ENCODE measurements at places on chromosomes 7 and 10.

DNA sequence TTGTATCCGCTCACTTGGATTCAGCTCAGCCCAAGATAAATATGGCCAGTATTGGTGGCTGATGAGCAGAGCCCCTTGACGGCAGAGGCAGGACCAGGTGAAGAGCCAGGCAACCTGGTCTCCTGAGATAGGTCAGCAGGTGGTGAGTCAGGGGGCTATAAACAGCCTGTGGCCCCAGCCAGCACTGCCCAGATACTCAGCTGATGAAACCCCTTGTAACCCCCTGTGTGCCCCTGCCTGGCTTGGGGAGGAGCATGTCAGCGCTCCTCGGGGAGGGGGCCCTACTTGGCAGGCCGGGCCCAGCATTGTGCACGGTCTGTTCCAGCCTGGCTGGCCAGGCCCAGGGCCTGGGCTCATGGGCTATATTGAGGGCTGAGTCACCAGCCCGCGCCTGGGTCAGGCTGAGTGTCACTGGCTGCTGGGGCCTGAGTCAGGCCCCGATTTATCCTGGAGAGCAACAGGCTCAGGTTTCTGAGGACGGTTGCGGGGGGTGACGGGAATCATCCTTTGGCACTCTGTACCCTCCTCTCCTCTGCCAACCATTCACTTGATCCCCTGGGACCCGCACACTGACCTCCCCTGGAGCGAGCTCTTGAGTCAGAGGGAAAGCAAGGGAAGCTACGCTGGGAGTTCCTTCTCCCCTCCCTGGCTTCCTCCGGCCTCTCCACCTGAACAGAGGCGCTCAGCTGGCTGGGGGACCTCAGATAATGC, 2.8 kb upstream of the FLNC start:
- no peak for DNase-seq

DNA sequence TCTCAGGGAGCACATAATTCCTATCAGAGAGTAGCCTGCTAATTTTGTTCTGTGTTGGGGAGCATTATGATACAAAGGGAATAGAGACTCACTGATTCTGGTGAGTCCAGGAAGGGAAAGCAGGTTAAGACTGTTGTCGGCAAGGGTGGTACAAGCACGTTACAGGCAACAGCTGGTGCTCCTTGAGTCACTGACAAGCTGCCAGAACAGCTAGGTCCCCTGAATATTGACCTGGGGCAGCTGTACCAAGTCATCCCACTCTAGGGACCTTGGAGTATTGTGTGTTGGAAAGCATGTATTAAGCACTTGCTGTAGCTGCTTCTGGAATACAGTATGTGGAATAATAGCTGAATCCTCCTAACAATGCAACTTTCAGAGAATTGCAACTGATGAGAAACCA, 37.0 kb upstream of the GLCCI1 start:
- DNase-seq: no peak

- DNase-seq: no peak
These were observed 160.2 kb downstream of the BICC1 start for GRCh38 chr10:58672845-58673244.

DNA sequence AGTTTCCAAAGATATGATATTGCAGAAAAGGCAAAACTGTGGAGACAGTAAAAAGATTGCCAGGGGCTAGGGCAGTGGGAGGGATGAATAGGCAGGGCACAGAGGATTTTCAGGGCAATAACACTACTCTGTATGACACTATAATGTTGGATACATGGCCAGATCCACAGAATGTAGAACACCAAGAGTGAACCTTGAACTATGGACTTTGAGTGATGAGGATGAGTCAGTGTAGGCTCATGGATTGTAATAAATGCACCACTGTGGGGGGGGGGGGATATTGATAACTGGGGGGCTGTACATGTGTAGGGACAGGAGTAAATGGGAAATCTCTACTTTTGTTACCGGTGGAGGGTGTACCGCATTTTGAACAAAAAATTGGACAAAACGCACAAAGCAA, 77.4 kb downstream of the ALOX5 start:
- no peak for DNase-seq

- DNase-seq: no peak
These were observed 1065.8 kb upstream of the C7orf33 start for GRCh38 chr7:147524726-147525250.

GRCh38 chr10:77973276-77973675, 46.7 kb upstream of the DLG5 start:
- no peak for DNase-seq

- no peak for DNase-seq
These were observed 880.2 kb upstream of the AUTS2 start for GRCh38 chr7:68718097-68718551.

DNA sequence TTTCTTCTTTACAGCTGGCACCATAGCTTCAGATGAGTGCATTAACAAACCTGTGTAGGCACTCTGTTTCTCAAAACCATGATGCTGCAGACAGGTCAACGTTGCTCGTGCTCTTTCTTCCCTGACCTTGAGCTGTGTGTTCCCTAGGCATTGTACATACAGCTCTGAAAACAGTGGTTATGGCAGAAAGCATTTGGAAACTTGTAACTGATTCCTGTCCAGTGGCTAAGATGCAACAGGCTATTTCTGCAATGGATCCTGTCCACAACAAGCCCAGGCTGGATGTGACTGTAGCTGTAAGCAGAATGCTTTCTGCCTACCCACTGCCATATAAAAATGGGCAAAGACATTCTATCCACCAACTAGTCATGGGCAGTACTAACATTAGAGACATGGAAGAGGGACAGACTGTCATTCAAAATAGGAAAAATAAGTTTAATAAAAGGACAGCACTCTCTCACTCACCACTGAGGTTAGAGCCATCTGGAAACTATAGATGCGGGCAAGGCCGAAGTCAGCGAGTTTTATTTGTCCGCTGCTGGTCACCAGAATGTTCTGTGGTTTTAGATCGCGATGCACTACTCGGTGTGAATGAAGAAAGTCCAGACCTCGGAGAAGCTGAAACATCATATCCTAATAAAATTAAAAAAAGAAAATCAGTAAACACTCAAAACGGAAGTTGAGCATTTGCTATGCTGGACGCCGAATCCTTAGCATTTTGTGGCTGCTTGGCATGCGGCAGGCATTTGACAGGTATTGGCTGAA, 111.0 kb downstream of the CDK6 start:
- DNase-seq: no peak

DNA sequence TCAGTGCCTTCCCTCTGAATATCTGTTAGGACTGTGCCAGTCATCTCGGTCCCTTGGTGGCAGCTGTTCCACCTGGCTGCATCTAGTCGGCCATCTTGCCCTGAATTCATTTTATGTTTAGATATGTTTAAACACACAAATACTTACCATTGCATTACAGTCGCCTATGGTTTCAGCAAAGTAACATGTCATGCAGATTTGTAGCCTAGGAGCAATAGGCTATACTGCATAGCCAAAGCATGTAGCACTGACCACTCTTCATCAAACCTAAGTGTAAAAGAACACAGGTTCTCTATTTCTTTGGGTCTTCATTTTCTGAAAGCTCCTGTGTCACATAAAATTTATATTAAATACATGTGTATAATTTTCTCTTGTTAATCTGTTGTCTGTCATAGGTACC, 118.9 kb upstream of the THSD7A start:
- no peak for DNase-seq

GRCh38 chr7:98174334-98175259, 36.6 kb upstream of the BHLHA15 start:
- no peak for DNase-seq

- DNase-seq: no peak
These were observed 150.4 kb upstream of the PRPS1L1 start for GRCh38 chr7:18177815-18178660.

DNA sequence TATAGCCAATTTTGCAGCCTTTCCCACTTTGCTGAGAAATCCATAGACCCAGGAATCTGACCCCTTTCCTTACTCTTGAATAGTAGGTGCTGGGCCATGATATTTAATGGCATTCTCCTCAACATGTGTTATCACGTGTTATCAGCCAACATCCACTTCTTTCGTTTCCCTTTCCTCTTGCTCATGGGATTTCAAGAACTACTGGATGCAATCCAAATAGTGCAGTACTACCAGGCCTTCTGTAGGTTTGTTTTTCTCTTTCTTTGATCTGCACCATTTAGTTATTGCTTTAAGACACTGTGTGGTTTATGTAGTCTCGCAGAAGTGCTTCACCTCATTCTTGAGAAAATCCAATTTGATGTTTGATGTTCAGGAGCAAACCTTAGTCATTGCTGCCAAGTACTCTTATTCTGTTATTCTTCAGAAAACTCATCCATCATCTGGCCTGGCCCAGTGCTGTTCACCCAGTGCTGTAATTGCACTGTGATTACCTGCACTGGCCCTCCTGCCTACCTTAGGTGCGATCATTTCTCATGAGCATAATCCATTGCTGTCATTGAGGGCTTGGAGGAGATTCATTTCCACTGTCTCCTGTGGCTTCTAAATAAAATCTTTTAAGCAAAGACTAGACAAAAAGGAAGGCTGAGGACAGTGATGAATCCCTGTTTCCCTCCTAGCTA, 315.3 kb downstream of the BMPER start:
- DNase-seq: no peak

GRCh38 chr10:43708262-43708661, 59.6 kb upstream of the ZNF32 start:
- no peak for DNase-seq

DNA sequence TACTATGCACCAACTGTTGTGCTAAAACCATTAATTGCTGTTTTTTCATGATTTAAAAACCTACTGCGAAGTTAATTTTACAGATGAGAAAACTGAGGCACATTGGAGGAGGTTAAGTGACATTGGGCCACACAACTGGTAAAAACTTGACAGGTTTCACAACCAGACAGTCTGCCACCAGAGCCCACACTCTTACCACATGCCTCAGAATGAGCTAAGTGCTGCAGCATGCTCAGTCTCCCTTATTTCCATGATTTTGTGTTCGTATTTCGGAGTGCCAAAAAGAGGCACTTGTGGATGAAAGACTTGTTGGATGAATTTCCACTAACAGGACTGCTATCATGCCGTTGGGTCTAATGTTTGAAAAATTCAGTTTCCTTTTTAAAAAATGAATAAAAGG, 77.4 kb downstream of the PCLO start:
- no peak for DNase-seq

- no peak for DNase-seq
These were observed 4.5 kb downstream of the HNRNPA2B1 start for GRCh38 chr7:26195867-26196657.

DNA sequence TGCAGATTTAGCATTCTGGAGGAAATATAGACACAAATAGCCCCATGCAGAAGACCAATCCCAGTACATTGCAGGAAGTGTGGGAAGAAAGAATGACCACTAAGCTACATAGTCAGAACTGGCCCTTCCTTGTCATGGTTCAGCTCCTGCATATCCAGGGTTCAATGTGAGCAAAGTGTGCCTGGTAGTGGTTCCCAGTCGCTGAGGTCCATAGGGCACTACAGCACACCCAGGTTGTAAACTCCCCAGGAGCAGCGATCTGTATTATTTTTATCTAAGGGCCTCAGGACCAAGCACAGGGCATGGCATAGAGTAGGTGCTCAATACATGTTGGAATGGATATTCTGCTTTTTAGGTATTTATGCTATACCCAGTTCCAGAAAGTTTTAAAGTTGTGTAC, 114.4 kb downstream of the RTKN2 start:
- DNase-seq: no peak

DNA sequence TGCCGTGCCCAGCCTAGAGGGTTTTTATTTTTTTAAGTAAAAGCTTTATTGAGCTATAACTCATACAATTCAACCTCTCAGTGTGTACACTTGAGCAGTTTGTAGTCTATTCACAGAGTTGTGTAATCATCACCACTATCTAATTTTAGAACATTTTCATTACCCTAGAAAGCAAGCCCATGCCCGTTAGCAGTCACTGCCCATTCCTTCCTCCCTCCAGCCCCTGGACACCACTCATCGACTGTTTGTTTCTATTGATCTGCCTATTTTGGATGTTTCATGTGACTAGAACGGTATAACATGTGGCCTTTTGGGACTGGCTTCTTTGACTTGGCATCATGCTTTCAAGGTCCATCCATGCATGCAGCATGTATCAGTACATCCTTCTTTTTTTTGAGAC, 25.7 kb upstream of the SEC61A2 start:
- no peak for DNase-seq

- no peak for DNase-seq
These were observed 35.5 kb upstream of the C1GALT1 start for GRCh38 chr7:7146837-7147236.

DNA sequence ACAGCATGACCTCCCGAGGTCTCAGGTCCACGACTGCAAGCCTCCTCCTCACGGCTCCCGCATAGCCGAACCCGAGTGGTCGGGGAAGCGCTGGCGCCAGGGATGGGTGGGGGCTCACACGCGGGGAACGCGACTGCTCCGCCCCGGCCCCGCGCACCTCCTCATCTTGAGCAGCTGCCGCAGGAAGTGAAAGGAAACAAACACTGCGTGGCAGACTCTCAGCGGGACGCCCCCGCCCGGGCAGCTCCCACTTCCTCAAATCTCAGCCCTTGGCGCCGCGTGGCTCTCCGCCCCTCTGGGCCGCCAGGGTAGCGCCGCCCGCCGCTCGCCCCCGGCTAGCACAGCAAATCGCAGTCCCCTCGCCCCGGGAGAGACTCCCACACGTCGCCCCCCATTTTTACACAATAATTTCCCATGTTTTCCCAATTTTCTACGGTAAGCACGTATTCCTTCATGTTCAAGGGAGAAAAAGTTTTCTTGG, at the start of gene TMEM243:
Gene TMEM243 (minus strand): TSS at position 188 of the 481 bp plus-strand sequence. CDS start 229 bp downstream, outside the sequence.
- DNase-seq: peak; percentile 85

- no peak for DNase-seq
These were observed 78.0 kb downstream of the AUTS2 start for GRCh38 chr7:69676247-69676646.

GRCh38 chr7:152931633-152932032, 172.1 kb downstream of the ACTR3B start:
- DNase-seq: no peak

DNA sequence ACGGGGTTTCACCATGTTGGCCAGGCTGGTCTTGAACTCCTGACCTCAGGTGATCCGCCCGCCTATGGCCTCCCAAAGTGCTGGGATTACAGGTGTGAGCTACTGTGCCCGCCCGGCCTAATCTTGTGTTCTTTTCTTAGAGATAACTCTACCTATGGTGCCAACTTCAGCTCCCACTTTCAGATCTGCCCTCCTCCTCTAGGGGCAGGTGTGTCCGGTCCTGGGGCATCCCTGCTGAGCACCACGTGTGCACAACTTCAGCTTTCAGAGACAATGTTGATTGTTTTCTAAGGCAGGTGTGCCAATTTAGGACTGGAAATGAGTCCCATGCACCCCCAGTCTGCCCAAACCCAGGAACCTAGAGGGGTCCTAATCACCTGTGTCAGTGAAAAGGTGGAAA, 18.5 kb upstream of the FXYD4 start:
- DNase-seq: no peak

- DNase-seq: no peak
These were observed 285.4 kb downstream of the GPR37 start for GRCh38 chr7:124480036-124480820.
